ENCODE measurements at places on chromosomes 1 and 21.

GRCh38 chr1:215584389-215584788 lies 17.3 kb downstream of the KCTD3 start:
- DNase-seq = no peak

GRCh38 chr1:32215629-32216480 lies 6.3 kb downstream of the TMEM234 start:
- DNase-seq = peak; percentile 15

DNA sequence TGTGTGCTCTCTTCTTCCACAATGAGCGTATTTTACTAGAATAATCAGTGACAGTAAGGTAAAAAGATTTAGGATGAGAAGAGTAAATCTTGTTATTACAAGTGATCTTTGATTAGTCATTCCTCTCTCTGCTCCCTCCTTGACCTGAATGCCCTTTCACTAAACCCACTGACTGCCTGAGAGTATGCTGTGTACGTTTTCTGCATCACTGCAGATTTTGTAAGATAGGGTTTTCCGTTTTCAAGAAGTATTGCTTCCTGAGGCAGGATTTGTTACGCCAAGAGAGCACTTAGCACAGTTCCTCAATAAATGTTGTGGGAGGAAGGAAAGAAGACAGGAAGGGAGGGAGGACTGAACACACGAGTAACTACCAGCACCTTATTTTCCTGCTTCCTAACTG lies 7.7 kb upstream of the LAMB3 start:
- DNase-seq = no peak

GRCh38 chr1:224623310-224623714 lies 7.2 kb downstream of the CNIH3 start:
- DNase-seq = no peak

- DNase-seq = no peak
Measured at GRCh38 chr1:14975119-14975518, 178.4 kb upstream of the TMEM51 start.

DNA sequence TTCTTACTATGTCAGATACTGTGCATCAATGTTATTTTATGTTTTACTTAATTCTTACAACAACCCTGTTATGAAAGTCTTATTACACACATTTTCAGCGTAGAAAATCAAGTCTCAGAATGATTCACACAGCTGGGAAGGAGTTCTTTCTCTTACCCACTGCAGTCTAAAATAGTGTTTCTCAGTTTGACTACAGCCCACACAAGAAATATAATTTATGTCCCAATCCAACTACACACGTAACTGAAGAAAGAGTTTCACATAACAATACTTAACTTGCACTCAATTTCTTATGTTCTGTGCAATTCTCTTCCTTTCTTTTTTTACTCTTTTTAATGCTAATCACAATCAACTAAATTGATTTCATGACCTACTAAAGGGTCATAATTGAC lies 252.8 kb upstream of the ADGRL2 start:
- no peak for DNase-seq

- DNase-seq = peak; percentile 96
Measured at GRCh38 chr1:181088079-181089016, at the start of gene IER5. Gene IER5, plus strand, starts transcription at chr1:181088700. Its CDS starts 203 bp downstream, at chr1:181088903.

- no peak for DNase-seq
Measured at GRCh38 chr1:116754198-116754977, at the start of gene CD2. Gene CD2, plus strand, starts transcription at chr1:116754430. Its CDS starts 63 bp downstream, at chr1:116754493.

GRCh38 chr1:10948463-10948775 lies 64.0 kb upstream of the TARDBP start:
- no peak for DNase-seq

DNA sequence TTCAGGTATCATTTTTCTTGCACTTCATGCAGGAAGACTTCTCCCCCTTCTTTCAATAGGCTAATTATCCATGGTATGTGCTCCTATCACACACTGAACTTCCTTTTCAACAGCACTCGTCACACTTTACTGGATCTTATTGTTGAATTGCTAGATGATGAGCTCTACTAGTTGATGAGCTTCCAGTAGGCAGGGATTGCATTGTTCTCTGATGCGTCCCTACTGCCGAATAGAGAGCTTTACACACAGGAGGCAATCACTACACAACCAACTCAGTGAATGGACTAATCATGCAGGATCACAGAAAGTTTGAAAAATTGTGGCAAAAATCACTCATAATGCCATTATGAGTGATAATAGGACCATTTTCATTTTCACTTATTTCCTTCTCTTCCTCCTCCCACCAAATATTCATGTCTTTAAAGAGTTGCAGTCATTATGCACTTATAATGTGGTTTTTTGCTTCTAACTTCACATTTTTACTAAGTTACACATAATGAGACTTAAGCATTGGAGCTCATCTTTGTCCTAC lies 128.1 kb upstream of the ZNF648 start:
- no peak for DNase-seq

GRCh38 chr1:17028662-17029188 lies 17.0 kb upstream of the ATP13A2 start:
- DNase-seq = no peak

DNA sequence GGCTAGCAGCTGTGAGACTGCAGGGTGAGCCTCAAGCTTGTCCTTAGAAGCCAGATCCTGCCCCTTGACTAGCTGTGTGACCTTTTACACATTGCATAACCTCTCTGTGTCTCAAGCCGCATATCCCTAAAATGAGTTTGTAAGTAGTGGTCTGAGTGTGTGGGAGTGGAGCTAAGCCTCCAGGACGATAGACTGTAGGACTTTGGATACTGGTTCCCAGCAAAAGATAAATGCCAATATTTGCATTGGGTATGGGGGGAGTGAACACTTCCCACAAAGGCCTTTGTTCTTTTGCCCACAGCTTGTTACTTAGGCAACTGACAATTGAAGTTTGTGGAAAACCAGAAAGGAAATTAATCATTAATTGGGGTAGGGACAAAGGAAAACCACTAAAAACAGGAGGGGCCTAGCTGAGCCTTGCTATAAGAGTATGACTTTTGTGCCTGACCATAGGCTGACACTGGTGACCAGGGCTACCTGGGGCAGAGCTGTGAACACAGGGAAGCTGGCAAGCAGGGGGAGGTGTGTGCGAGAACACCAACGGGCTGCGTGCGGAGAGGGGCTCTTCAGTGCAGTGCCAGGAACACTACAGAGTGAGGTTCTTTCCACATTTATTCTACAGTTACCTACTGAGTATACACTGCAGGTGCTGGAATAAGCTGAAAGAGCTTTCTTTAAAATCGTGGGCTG lies 102.4 kb upstream of the ETV3 start:
- DNase-seq = no peak

- DNase-seq = no peak
Measured at GRCh38 chr1:208717525-208717924, 473.3 kb upstream of the PLXNA2 start.

DNA sequence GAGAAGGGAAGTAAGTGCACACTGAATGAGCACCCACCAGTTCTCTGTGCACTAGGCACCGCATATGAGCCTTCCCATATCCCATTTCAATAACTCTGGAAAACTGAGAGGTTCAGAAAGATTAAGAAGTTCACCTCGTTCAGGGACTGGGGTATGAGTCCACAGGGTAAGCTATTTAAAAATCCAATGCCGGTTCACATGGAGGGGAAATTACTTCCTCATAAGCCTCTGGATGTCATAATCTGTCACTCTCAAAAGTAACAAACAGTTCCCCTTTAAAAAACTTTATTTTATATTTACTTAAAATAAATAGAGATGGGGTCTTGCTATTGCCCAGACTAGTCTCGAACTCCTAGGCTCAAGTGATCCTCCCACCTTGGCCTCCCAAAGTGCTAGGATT lies 1.9 kb downstream of the OR2B11 start:
- DNase-seq = no peak
